ENCODE measurements at places on chromosomes 3 and 15. TPM values are rescaled to one million over a fixed set of nuclear protein-coding genes. Genes with fewer than 3 reads are reported as not detected.

DNA sequence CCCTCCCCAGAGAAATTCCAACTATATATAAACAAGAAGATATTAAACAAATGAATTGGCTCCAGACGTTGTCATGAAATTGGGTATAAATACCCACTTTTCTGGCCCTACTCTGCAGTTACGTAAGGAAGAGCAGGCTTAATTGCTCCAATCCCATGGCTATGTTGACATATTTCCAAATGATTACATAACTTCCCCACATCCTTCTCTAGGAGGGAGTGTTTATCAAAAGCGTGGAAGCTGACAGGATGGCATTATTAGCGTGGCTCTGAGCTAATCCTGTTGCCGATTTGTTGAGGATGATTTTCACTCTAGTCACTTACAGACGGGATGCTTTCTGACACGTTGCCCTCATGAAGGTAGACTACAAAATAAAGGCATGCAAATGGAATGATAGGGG is 347.5 kb upstream of the TMCO5A start:
- DNase-seq = no peak

- no peak for DNase-seq
These were observed 20.3 kb upstream of the PTPN9 start for GRCh38 chr15:75599401-75599800.

- DNase-seq = no peak
These were observed 92.6 kb downstream of the LEKR1 start for GRCh38 chr3:156918746-156919145.

GRCh38 chr15:48693484-48693883 is 48.0 kb upstream of the FBN1 start:
- no peak for DNase-seq

DNA sequence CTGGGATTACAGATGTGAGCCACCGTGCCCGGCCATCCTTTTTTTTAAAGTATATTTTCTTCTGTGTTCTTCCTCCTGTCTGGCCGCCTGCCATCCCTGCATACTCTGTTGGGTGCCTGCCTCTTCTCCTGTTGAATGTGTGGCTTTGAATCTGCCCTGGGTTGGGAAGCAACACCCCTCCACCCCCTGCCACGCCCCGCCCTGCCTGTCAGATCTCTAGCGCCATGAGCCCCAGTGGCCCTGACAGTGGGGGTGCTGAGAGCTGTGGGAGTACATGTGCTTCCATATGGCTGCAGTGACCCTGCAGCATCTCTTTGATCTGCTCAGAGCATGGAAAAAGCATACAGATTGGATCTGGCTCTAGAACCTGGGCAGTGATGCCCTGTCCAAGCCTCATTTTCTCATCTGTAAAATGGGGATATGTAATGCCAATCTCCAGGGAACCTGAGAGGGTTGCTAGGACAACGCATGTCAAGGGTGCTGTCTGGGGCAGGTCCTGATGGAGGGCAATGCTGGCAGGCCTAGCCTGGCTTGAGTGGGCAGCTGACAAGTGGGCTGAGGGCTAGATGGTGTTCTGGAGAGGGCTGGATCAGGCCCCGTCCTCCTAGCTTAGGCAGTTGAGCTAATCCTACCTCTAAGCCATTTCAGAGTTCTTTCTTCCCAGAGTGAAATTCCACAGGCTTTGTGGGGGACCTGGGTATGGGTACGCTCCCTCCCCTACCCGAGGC is 23.9 kb downstream of the CCDC13 start:
- DNase-seq = no peak

Gene CD200R1
- not detected for total RNA-seq

Gene GLDN
- total RNA-seq = 0.18 TPM

Gene GP9
- total RNA-seq = not detected

Gene PPP1R14D
- 1.5 TPM for total RNA-seq

Gene IFT57
- total RNA-seq = 63.8 TPM

Gene SLC6A11
- 0.19 TPM for total RNA-seq

Data from progenitor cell of endocrine pancreas (in vitro differentiated cells).